Right cardiac atrium (tissue), 5 donors: ENCODE measurements at places on chromosomes 5 and 9. TPM values are rescaled to one million over a fixed set of nuclear protein-coding genes. Genes with fewer than 3 reads are reported as not detected.

Gene ZFAND5
- total RNA-seq = 148 TPM

Gene CCNB1
- 1.4 TPM for total RNA-seq

Gene DAB2
- total RNA-seq = 27.8 TPM

Gene DTWD2
- total RNA-seq = 11.5 TPM

Gene NINJ1
- 62.8 TPM for total RNA-seq

Gene COQ4
- total RNA-seq = 26.5 TPM

Gene FIBCD1
- total RNA-seq = 0.46 TPM

Gene EIF4E1B
- not detected for total RNA-seq

Gene LCN12
- total RNA-seq = 21.2 TPM

Gene OR2V1
- not detected for total RNA-seq

Gene KLF9
- 76.6 TPM for total RNA-seq

Gene GFI1B
- 0.34 TPM for total RNA-seq

Gene SLCO6A1
- not detected for total RNA-seq

Gene SEMA6A
- 4.0 TPM for total RNA-seq

Gene SPATA31E1
- not detected for total RNA-seq

Gene WHRN
- 13.2 TPM for total RNA-seq

Gene TMC1
- total RNA-seq = not detected

Gene STK32A
- total RNA-seq = 2.9 TPM

Gene GGTA1
- 12.3 TPM for total RNA-seq

Gene TLE1
- 14.9 TPM for total RNA-seq

Gene PCDHB16
- 2.3 TPM for total RNA-seq

Gene CSNK1G3
- 30.9 TPM for total RNA-seq

Gene STPG3
- not detected for total RNA-seq

Gene WNT8A
- not detected for total RNA-seq

Gene HSD17B3
- total RNA-seq = 1.8 TPM

Gene PCDHB14
- total RNA-seq = 5.2 TPM

Gene GARIN3
- not detected for total RNA-seq

Gene SLC6A7
- total RNA-seq = not detected

Gene OR1Q1
- not detected for total RNA-seq

Gene EQTN
- not detected for total RNA-seq
